Right atrium auricular region (tissue), 2 donors: ENCODE measurements at places on chromosomes 16 and 17. TPM values are rescaled to one million over a fixed set of nuclear protein-coding genes. Genes with fewer than 3 reads are reported as not detected.

The KRT33A gene
- total RNA-seq = not detected

The KRTAP3-2 gene
- total RNA-seq = not detected

The DUSP14 gene
- 35.3 TPM for total RNA-seq

The SPNS2 gene
- 7.2 TPM for total RNA-seq

- peaks cover 9% of the 10 kb centered on the region for H3K4me1 ChIP-seq
- no peaks in the 10 kb centered on the region for H3K27me3 ChIP-seq
- no peaks in the 10 kb centered on the region for H3K36me3 ChIP-seq
- peak; percentile 79 for DNase-seq
- no peak overlapping the region for H3K4me3 ChIP-seq
Measured at GRCh38 chr17:1197781-1198490, 18.2 kb upstream of the ABR start.

- H3K27me3 ChIP-seq = no peaks in the 10 kb centered on the region
- no peak overlapping the region for H3K4me3 ChIP-seq
- no peaks in the 10 kb centered on the region for H3K4me1 ChIP-seq
- H3K27ac ChIP-seq = no peak overlapping the region
- no peaks in the 10 kb centered on the region for H3K36me3 ChIP-seq
Measured at GRCh38 chr17:74571621-74572270, 4.4 kb upstream of the CD300H start.

- H3K36me3 ChIP-seq = no peaks in the 10 kb centered on the region
- no peak overlapping the region for H3K27ac ChIP-seq
- DNase-seq = no peak
- peak overlapping the region; percentile 21 for H3K4me3 ChIP-seq
Measured at GRCh38 chr17:82848022-82848592, 8.3 kb upstream of the ZNF750 start.
